ENCODE measurements at places on chromosomes 2 and 18.

DNA sequence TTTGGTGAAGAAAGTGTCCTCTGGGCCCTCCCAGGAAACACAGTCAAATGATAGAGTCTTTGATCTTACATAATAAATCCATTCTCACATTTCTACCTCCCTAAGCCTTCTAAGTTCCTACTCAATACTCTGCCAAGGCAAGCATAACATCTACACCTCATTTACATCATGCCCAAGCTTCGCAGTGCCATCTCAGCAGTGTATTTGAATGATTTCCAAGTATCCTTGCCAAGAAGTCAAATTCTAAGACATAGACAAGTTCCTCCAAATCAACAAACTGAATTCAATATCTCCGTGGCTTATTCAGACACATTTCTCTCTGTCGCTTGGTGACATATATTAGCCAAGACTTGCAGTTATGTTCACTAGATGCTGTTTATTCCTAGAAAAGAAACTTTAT lies 8.1 kb upstream of the MLPH start:
- DNase-seq = no peak

DNA sequence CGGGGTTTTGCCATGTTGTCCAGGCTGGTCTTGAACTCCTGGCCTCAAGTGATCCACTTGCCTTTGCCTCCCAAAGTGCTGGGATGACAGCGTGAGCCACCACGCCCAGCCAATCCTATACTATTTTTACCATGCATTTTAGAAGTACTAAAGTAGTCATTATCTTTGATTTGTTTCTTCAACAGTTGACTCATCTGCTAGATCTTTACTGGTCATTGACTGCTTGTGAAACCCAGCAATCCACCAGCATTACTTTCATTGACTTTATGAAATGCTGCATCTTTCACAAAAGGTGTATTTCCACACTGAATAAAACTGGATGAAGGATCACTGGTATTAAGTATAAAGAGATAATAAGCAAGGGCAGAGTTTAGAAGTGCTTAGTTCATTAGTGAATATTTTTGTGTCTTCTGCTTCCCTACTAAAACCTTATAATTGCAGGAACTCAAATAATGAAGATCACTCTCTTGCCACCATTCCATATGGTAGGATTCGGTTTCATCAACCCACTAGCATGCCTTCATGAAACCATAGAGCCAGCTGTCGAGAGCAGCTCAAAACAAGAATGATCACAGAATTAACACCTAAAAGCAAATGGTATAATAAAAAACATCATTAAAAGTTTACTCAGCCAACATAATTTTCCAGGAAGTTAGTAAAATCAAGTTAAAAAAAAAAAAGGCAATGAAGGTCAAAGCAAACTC lies 33.1 kb downstream of the IRS1 start:
- DNase-seq = no peak

DNA sequence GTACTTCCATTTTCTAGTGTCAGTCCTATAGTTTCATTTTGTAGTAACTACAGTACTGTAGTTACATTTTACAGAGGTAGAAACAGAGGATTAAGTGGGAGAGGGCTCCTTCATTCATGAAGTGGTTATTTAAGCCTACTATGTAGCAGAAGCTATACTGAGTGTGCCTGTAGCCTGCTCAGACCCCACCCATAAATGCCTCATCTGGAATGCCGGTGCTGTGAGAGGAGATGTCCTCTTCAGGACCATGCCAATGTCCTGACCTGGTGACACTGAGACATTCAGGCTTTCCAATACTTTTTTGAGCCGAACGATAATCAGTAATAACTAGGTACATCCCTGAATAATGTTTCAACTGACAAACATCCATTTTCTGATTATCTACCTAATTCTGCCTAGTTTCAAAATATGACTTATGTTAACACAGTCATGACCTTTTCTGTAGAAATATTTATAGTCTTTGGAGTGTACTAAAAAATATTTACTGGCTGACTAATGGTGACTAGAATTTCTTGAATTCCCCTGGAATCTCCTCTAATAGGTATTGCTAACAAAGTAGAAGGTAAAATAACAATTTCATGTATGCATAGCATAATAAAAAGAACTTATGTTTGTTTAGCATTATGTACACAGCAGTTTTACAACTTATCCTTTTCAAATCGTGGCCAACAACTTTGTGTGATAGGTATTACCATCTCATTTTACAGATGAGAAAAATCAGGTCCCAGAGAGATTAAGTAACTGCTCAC lies 10.2 kb upstream of the ARHGAP28 start:
- DNase-seq = no peak

- no peak for DNase-seq
These were observed 244.7 kb upstream of the MMADHC start for GRCh38 chr2:149832324-149832723.

- DNase-seq = no peak
These were observed 85.9 kb downstream of the CBLN2 start for GRCh38 chr18:72458271-72458670.

DNA sequence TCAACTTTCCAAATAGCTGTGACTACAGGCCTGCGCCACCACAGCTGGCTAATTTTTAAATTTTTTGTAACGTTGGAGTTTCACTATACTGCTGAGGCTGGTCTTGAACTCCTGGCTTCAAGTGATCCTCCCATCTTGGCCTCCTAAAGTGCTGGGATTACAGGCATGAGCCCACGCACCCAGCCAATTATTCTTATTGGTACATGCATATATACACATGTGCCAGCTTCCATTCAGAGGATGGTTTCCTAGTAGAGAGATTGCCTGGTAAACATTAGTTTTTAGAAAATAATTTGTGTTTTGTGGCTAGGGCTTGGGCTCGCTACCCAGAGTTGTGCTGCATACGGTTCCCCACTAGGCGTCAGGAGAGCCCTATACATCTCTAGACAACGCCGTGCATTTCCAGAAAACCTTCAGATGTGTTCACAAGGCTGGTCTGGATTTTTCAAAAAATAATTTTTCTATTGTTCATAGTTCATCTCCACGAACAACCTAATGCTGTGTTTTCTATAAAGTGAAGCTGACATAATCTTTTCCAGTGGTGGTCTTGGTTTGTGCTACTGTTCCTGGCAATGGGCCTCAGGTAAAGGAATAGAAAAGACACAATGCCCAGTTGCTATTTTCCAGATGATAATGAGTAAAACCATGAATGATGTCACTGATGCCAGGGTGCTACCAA lies 14.6 kb upstream of the AFG3L2 start:
- DNase-seq = peak; percentile 44

DNA sequence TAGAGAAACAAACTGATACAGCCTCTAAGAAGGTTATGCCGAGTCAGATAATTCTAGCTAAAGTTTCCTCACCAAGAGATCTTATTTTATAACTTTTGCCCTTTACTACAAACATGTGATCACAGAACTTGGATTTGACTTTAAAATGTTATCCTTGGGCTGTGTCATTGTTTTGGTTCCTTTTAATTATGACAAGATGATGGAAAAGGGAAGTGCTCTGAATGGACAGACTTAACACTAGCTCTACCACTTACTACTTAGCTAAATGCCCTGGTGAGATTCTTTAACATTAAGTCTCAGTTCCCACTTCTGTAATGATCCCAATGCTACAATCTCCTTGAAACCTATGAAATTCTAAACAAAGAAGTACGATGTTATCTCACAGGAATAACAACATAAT lies 69.9 kb downstream of the RTTN start:
- DNase-seq = no peak

GRCh38 chr2:43023791-43024514 lies 202.5 kb downstream of the ZFP36L2 start:
- DNase-seq = no peak

- DNase-seq = no peak
These were observed 177.2 kb downstream of the NEDD4L start for GRCh38 chr18:58221060-58221725.

DNA sequence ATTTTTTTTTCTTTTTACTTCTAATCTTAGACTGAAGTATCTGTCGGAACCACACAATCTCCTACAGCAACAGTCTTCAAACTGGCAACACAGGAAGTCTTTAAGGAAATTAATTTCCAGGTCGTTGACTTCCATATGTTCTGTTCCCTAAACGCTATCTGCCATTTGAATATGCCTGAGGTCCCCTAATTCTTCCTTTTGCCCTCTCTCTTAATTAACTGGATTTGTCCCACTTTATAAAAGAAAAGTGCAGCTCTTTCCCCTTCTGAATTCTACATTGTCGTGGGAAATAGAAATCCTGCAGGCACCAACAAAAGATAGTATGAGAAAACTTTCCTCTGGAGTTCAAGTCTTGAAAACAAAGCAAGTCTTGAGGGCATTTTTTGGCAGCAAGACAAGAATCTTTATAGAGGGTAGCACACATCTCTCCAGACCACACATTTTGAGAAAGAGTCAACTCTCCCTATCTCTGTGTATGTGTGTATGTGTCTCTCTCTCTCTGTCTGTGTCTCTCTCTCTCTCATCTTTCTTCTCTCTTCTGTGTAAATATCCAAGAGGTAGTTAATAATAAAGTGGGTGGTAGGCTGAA lies 879.8 kb downstream of the SOCS6 start:
- DNase-seq = no peak

DNA sequence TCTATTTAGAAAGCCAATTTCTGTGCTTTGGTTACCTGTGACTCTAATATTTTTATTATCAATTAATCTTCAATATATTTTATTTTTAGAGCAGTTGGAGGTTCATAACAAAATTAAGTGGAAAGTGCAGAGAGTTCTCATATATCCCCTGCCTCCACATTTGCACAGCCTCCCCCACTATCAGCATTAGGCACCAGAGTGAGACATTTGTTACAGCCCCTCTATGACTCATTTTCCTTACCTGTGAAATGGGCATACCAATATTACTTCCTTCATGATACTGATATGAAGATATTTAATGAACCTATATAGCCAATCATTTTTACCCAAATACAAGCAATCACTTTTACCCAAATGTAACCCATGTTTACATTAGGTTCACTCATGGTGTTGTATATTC lies 34.0 kb upstream of the CYTIP start:
- no peak for DNase-seq

- DNase-seq = no peak
These were observed 836.9 kb upstream of the FANCL start for GRCh38 chr2:59077981-59078531.

GRCh38 chr2:169275696-169276444 lies 86.5 kb downstream of the LRP2 start:
- no peak for DNase-seq

- DNase-seq = no peak
These were observed 3.8 kb downstream of the MOB1A start for GRCh38 chr2:74174909-74175308.

DNA sequence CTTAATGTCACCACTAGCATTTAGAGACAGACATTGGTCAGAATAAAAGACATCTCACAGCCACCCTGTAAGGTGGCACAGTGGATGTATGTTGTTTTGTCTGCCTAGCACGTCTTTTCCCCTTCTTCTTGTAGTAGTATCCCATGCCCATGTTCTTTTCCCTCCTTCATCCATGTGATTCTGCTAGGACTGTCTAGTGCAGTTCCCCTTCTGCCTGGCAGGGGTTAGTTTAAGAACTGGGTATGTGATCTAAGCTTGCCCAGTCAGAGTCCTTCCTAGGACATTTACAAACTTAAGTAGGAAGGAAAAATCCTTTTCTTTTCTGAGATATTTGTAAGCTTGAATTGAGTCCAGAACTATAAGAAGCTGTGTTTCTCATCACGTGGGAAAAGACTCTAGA lies 172.3 kb downstream of the BABAM2 start:
- DNase-seq = no peak

DNA sequence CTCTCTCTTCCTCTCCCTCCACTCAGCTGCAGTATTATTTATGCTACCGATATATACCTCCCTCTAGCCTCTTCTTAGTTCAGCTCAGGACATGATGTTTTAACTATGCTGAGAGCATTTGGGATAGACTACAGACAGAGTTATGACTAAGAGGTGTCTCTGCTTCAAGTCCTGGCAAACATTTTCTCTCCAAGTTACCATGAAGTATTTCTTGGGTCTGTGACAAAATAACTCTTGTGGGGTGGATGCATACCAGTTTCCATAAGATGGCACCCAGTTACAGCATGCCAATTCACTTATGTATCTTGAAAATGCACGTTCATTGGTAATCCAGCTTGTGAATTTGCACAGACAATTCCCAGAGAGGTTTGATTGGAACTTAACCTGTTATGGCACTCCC lies 737.6 kb downstream of the SLC4A3 start:
- no peak for DNase-seq

- no peak for DNase-seq
These were observed 13.2 kb downstream of the SPATS2L start for GRCh38 chr2:200319548-200320337.

- no peak for DNase-seq
These were observed 78.5 kb downstream of the RHOB start for GRCh38 chr2:20525041-20526035.

GRCh38 chr2:240590681-240591111 lies 4.2 kb downstream of the CAPN10 start:
- no peak for DNase-seq

DNA sequence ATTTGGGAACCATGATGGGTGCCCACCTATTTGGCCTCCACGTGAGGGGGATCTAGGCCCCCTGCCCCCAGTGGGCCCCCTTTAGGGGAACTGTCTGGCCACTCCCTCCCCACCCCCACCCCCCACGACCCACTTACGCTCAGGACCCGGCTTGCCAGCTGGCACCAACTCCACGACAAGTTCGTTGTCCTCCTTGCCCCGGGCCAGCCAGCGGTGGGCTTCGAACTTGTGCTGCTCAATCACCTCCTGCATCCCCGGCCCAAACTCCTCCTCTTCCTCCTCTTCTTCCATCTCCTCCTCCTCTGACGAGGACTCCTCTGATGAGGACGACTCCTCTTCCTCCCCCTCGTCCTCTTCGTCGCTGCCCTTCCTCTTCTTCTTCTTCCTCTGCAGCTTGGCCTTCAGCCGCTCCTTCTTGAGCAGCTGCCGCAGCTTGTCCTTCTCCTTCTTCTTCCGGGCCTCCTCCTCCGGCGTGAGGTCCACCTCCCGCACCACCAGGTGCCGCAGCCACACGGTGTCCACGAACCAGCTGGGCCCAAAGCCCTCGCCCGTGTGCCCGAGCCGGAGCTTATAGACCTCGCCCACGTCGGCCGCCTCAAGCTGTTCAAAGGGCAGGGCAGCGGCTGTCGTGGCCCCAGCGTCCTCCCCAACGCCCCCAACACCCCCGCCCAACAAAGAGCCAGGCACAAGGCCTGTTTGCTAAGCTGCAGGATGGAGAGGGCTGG lies 96.9 kb downstream of the LOXHD1 start:
- no peak for DNase-seq

DNA sequence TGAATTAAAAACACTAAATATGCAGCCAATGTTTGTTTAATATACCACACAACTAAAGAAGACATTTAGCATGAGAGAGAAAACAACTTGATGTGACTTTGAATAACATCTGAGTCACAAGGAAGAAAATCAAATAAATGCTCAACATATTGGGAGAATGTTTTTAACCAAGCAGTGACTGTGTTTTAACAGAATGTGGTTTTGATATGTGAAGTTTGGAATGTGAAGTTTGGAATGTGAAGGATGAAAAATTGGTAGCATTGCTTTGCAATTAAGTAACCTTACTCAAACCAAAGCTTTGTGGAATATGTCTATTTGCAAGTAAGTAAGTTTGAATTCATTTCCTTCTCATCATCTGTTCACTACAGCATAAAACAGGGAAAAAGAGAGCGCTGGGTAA lies 128.2 kb upstream of the DNAJC10 start:
- DNase-seq = no peak

GRCh38 chr2:45992021-45992740 lies 305.0 kb upstream of the EPAS1 start:
- no peak for DNase-seq

- no peak for DNase-seq
These were observed 5.8 kb upstream of the MAPRE3 start for GRCh38 chr2:26964446-26965130.

All from substantia nigra (tissue), 51 donors.